A549 treated with DMSO at 1 μM for 4 hours (cell line): ENCODE measurements at places on chromosomes 2 and 18. TPM values are rescaled to one million over a fixed set of nuclear protein-coding genes. Genes with fewer than 3 reads are reported as not detected.

SDC1 gene
- total RNA-seq: 172 to 222 TPM (median 186 TPM) in 5 replicates

GCG gene
- total RNA-seq: not detected in 5 replicates

DNAJC27 gene
- 1.8 to 2.8 TPM (median 2.4 TPM) in 5 replicates for total RNA-seq

MTCL1 gene
- total RNA-seq: 55.2 to 70.3 TPM (median 61.6 TPM) in 5 replicates

EVX2 gene
- total RNA-seq: not detected in 5 replicates

SMPD4 gene
- total RNA-seq: 68.8 to 82.2 TPM (median 73.9 TPM) in 5 replicates

SLC9A4 gene
- not detected in 5 replicates for total RNA-seq

CABLES1 gene
- 11.3 to 14.6 TPM (median 12.6 TPM) in 5 replicates for total RNA-seq

CLEC4F gene
- total RNA-seq: not detected in 5 replicates

SOWAHC gene
- total RNA-seq: 18.9 to 23.7 TPM (median 21.1 TPM) in 5 replicates

IL36RN gene
- total RNA-seq: 0.06 to 0.14 TPM (median 0.07 TPM) in 5 replicates

TMEM127 gene
- 37.7 to 53.7 TPM (median 51.9 TPM) in 5 replicates for total RNA-seq

LHCGR gene
- total RNA-seq: not detected in 5 replicates

ADAM23 gene
- total RNA-seq: 8.8 to 10.2 TPM (median 10.0 TPM) in 5 replicates

RTP5 gene
- not detected in 5 replicates for total RNA-seq

SLC14A1 gene
- 0.17 to 0.21 TPM (median 0.19 TPM) in 4 of 5 replicates, not detected in the other for total RNA-seq

FBXO48 gene
- total RNA-seq: 0.49 to 0.81 TPM (median 0.71 TPM) in 5 replicates

MC4R gene
- 0.08 TPM in 1 of 5 replicates, not detected in the others for total RNA-seq

DOK6 gene
- total RNA-seq: not detected in 5 replicates
